ENCODE measurements at places on chromosomes 12 and 14.

DNA sequence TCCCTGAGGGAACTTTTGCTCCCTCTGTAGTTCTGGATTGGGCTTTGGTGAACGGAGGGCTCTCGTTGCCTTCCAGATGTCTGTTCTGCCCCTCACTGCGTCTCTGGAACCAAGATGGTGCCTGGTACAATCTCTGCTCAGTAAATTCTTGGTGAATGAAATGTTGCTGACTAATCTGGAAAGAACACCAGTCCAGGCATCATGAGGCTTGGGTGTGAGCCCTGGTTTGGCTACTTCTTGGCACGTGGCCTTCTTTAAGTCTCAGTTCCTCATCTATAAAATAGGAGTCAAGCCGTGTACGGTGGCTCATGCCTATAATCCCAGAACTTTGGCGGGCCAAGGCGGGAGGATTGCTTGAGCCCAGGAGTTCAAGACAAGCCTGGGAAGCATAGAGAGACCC is 4.3 kb downstream of the HHIPL1 start:
- no peak for DNase-seq

- DNase-seq: no peak
Measured at GRCh38 chr12:51827925-51828818, 20.3 kb downstream of the FIGNL2 start.

GRCh38 chr12:14896521-14897169 is 11.0 kb upstream of the MGP start:
- DNase-seq: no peak

DNA sequence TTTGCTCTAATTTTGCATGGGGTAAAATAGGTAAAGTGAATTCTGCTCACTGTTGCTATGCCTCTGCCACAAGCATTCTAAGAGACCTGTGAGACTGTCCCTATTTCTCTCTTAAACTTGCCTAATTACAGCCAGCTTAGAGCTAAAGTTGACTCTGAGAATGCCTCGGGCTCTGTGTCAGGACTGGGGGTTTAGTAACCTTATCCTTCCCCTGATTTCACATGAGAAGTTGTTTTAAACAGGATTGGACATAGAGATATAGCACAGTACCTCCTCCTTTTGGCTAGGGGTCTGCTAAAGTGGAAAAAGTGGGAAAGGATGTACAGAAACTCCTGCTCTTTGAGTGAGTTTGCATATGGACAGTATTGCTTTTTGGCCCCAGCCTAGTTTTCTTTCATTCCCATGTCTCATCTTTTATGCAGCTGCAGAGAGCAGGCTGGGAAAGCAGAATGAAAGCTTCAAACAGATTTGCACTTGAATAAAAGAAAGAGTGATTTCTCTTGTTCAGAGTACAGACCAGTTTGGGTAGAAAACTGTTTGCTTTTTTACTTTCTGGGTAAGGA is 122.0 kb downstream of the RAD51B start:
- no peak for DNase-seq

- no peak for DNase-seq
Measured at GRCh38 chr14:95307402-95308041, 12.2 kb downstream of the CLMN start.

DNA sequence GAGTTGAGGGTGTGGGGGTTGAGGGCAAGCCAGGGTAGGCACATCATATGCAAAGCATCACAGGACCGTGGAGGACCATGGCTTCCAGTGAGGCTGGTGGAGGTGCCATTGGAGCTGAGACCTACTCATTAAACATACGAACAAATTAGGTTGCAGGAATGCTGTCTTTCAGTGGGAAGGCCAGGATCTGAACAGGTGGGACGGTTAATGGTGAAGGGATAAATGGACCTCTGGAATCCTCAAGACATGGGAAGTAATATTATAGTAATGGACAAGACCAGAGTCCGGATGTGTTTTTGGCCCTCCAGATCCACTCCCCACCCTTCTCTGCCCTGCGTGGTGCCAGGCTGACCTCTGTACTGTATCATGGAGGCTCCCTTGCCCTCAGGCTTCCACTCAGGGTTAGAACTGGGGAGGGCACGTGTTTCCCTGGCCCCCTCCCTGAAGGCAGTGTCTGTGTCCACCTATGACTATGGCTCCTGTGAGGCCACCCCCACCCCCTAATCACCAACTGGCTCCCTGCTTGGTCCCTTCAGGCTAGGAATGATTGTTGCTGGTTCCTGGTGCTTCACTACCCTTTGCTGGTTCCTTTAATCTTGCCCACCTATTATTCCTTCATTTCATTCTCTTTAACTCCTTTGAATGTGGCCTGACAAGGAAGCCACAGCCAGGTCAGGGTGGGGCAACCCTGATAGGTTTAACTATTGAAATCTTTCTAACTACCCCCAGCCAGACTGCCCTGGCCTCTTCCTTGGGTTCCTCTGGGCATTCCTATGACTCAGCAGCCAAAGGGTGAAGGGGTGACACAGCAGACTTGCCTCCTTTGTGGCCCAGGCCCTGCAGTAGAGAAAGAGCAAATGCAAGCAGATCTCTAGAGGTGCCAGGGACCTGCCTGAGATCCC is 10.7 kb downstream of the DHRS2 start:
- no peak for DNase-seq

DNA sequence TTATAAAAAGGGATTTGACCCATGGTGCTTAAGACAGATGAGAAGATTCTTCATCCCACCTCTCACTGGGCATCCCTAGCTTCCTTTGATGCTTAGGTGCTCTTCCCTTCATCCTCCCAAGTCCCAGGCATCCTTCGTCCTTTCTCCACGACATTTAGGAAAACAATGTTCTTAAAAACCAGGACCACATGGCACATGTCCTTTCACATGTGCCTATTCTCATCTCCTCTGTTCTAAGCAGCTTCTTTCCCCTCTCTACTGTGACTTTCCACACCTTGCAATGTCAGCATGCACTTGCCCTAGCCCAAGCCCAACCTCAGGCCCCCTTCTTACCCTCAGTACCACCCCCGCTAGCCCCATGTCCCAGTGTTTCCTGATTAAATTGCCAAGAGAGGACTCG is 12.2 kb downstream of the TPH2 start:
- no peak for DNase-seq

DNA sequence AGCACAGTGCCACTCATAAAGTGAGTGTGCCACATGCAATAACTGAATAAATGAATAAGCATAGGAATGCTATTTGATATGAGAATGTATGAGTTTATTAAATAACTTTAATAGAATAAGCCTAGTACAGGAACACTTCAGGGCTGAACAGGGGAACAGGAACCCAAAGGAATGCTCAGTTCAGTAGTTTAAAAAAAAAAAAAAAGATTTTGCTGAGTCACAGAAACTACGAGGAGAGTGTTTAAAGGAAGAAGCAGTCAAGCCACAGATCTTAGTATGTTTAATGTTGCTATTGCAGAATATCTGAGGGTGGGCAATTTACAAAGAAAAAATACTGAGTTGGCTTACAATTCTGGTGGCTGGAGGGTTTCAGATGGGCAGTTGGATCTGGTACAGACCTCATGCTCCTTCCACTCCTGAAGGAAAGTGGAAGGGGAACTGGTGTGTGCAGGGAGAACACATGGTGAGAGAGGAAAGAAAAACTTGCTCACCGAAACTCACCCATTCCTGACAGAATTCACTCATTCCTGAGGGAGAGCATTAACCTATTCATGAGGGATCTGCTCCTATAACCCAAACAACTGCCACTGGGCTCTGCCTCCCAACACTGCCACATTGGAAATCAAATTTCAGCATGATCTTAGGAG is 880.3 kb upstream of the MGAT4C start:
- DNase-seq: no peak

DNA sequence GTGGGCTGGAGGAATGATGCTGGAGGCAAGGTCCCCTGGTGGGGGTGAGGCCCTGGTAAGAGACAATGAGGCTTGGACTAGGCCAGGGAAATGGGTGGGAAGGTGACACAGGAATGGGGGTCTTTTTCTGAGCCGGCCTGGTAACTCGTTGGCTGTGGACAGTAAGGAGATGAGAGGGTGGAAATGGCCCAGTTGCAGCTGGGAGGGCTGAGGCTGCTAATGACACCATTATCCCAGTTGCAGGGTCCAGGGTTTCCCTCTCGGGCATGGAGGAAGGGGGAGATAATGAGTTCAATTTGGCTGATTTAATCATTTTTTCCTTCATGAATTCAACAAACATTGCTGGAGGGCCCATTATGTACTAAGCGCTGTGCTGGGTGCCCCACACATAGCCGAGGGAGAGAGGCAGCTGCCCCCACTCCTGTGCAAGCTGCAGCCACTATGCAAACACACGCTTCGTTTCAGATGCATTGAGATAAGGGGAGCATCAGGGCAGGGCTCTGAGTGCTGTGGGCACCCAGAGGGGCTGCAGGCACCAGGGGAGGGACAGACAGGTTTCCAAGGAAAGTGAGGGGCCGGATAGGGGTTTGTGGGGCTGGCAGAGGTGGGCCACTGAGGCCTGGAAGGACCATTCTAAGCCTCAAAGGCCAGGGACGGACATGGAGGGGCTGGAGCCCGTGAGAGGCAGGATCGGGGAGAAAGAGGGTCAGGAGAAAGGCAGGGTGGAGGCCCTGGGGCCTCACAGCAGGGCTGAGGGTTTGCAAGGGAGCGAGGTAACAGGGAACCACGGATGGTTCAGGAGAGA is 43.2 kb upstream of the MEG3 start:
- DNase-seq: no peak

DNA sequence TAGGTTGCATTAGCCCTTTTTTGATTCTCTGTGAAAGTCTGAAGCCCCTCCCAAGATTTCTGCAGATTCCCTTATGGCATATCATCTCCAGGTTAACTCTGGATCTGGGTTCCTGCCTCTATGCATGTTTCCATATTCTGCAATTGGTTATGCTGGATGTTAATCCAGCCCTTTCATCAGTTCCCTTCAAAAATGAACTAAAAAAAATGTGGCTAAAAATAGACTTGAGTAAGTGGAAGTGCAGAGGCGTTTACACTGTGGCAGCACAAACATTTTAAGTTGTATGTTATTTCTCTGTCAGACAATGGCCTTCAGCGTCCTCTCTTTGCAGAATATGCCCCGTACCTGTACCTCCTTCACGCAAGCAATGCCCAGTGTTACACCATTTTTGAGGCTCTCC is 11.4 kb downstream of the MGST1 start:
- DNase-seq: no peak
